ENCODE measurements at places on chromosomes 6 and 20.

DNA sequence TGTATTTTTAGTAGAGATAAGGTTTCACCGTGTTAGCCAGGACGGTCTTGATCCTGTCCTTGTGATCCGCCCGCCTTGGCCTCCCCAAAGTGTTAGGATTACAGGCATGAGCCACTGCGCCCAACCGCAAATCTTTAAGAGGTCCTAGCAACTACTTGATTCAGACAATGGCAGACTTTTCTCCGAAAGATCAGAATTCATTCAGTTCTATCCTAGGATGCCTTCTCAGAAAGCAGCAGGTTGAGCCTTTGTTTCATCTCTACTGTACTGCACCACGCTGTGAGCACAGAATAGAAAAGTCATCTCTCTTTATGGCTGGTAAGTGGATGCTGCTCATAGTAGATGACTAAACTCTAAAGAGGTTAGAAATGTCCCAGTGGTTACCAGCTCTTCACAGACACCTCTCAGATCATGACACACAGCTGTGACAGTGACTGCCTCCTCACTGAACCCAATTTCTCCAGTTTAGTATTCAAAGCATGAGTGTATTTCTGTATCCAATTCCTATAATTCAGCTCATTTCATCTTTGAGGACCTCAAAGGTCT, 6.0 kb upstream of the HSF2 start:
- no peak for DNase-seq

DNA sequence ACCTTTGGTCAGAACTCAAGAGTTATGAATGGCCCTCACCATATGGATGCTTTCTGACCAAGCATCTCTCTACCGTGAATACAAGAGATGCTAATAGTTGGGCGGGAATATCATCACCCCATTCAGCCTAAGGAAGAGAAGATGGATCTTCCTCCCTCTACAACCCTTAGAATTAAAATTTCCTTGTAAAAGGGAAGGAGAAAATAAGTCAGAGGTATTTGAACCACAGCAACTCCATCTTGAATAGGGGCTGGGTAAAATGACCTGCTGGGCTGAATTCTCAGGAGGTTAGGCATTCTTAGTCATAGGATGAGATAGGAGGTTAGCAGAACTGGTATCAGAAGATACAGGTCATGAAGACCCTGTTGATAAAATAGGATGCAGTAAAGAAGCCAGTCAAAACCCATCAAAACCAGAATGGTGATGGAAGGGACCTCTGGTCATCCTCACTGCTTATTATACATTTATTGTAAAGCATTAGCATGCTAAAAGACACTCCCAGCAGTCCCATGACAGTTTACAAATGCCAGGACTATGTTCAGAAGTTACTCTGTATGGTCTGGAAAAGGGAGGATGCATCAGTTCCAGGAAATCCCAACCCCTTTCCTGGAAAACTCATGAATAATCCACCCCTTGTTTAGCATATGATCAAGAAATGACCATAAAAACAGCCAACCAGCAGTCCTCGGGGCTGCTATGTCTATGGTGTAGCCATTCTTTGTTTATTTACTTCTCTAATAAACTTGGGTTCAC, 101.2 kb downstream of the DTNBP1 start:
- DNase-seq: no peak

DNA sequence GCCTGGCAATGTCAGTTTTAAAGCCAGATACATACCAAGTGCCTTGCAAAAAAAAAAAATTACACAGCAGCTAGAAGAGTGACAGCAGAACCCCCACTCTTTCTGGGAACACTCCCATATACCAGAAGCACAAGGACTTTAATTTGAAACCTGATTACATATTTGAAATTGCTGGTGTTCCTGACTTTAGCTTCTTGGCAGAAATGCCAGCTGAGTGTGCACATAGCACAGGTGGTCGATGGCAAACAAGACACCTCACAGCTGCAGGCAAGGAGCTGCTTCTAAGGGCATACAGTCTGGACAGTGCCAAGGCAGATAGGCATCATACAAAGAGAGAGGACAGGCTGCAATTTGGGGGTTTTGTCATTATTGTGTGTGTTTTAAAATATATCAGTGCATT, 150.7 kb upstream of the SGK1 start:
- no peak for DNase-seq

- DNase-seq: no peak
Measured at GRCh38 chr6:135537741-135538301, 40.3 kb upstream of the AHI1 start.

- DNase-seq: no peak
Measured at GRCh38 chr6:131910219-131910589, 41.0 kb downstream of the CCN2 start.

DNA sequence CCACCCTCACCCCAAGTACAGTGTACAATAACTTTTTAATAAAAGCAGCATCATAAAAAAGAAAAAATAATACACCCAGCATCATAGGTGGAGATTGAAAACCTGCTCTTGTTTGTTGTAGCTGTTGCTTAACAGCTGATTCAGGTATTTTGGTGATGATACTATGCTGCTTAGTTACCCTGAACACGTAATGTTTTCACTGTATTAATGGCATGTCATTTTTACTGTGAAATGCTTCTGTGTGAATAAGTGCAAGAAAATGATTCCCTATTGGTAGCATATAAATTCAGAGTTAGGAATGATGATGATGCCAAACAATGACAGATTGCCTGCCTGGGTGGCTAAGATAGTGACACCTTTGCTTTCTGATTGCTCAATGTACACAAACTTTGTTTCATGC, 405.7 kb downstream of the HDGFL1 start:
- no peak for DNase-seq

DNA sequence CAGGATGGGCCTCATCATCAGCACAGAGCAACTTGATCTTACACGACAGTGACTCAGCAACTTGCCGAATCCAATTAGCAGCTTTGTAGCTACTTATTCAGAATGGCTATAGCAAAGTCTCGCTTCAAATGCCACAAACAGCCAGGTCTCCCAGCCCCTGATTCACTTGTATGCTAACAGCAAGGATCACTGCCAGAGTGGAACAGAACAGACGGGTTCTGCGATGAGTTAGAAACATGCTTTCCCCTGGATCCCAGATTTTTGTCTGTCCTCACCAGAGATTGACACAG, 254.4 kb downstream of the NRN1 start:
- DNase-seq: no peak

DNA sequence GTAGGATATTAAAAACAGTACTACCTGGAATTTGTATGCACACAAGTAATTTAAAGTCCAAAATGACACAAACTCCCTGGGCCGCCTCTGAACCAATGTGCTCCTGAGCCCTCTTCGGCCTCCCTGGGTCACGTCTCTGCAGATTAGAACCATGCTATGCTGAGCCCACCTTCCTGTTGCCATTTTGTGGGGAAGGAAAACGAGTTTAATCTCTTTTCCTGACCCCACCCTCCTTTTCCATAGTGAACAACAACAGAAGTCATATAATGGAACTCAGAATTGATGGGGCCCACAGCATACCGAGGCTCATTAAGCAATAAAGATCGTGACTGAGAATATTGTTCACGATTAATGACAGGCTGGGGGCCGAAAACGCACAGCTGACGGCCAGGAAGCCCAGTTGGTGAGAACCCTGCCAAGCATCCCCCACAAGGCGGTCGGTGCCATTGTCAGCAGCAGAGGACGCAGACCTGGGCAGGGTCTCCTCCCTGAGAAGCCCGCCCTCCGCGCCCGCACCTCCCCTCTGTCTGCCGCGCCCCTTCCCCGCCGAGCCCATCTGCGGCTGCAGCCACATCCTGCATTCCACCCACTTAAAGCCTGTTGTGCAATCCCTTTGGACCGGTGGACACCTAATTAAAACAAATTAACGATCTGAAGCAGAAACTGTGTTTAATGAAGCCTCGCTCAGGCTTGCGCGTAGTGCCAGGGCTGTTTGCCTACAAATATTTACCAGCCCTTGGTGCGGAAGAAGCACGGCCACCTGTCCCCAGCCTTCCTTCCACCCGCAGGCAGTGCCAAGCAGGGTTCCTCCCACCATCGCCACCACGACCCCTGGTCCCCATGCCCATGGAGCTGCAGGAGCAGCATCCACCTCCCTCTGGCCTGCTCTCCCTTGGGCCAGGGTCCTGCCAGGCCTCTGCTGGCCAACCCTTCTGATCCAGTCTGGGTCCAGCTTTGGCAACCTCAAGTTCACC, 68.1 kb downstream of the DLL1 start:
- DNase-seq: no peak

DNA sequence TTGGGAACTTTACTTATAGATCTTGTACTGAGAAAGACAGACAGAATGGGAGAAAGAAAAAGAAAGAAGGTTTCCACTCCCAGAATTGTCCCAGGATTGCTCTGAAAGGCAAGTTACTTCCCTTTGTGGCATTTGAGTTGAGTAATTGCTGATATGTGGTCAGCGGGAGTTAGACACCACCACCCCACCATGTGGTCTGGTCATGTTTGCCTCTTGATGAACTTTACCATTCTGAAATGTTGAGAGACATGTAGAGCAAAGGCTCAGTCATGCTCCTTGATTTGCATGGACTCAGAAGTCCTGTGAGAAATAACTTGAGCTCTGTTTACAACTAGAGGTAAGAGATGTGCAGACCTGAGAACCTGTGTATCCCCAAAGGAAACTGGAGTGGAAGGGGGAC, 17.1 kb downstream of the TCF21 start:
- DNase-seq: no peak

DNA sequence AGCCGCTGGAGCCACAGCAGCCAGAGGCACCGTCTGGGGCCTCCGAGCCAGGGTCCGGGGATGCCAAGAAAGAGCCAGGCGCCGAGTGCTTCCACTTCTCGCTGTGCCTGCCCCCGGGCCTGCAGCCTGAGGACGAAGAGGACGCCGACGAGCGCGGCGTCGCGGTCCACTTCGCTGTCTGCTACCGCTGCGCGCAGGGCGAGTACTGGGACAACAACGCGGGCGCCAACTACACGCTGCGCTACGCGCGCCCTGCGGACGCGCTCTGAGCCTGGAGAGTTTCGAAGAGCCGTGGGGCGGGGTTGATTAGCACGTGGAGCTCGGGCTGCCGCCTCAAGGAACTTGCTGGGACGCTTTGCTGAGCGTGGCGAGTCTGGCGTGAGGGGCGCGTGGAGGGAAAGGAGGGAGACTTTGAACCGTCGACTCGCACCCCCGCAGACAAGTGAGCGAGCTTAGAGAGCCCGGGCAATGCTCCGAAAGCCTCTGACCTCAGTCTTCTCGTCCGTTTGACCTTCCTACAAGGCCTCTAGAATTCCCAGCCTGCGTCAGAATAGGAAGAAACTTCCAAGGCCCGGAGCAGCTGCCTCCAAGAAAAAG, 1.3 kb downstream of the PPP1R3G start:
- DNase-seq: no peak

DNA sequence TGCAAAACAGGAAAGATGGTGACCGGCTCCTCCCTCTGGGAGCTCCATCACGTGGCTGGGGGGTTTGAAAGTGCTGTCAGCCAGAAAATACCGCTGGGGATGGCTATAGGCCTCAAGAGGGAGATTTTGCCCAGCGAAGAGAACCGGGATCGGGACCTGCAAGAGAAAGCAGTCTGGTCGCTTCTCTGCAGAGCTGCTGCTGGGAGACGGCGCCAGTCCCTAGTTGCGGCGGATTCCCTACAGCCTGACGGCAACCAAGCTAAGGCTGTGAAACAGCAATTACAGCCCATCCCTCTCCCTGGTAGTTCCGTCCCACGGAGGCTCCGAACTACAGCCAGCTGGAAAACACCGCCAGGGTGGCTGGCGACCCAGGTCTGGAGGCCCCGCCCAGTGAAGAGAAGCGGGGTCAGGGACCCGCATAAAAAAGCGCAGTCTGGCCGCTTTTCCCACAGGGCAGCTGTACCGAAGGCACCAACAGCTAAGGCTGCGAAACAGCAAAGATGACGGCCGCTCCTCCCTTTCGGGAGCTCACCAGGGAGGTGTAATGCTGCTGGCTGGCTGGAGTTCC, 238.1 kb upstream of the IRAK1BP1 start:
- DNase-seq: no peak

GRCh38 chr6:111555036-111555435, 50.6 kb downstream of the TRAF3IP2 start:
- no peak for DNase-seq

- no peak for DNase-seq
Measured at GRCh38 chr6:121550491-121551010, 115.1 kb downstream of the GJA1 start.

- DNase-seq: no peak
Measured at GRCh38 chr6:114595591-114595990, 252.8 kb upstream of the HS3ST5 start.

- DNase-seq: no peak
Measured at GRCh38 chr6:16183187-16183664, 54.3 kb downstream of the MYLIP start.

- DNase-seq: no peak
Measured at GRCh38 chr6:132270726-132271402, 130.4 kb downstream of the MOXD1 start.

DNA sequence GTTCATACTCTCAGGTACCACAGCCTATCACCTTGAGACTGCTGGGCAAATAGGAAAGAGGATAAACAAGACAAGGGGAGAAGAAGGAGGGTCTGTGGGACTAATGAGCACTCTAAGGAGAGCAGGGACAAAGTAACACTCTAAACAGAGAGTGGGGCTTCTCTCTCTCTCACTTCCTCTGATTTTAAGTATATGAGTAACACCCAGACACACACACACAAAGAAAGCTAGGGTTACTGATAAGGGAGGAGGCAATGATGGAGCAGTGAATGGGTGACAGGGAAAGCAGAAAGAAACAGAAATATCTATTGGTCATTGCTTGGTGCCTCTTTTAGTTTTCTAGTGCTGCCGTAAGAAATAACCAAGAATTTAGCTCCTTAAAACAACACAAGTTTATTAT, 96.2 kb upstream of the RNF217 start:
- DNase-seq: no peak

DNA sequence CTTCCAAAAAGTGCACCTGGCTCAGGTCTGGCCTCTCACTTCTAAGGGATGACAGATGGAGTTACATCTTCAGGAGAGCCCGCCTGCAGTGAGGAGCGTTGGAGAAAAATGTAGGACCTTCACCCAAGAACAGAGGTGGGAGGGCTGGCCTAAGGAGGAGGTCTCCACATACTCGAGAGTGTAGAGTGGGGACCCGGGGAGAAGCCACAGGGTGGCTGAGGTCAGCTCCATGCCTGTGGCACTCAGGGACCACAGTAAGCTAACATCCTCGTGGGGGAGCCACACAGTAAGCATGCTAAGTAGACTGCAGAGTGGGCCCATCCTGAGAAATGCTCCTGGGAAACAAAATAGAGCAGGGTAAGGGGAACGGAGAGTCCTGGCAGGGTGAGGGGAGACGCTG, 24.0 kb downstream of the AAR2 start:
- DNase-seq: no peak

GRCh38 chr6:1610497-1611321, 994 bp downstream of the FOXC1 start:
- no peak for DNase-seq

Data from CMK (cell line).